ENCODE measurements at places on chromosomes 7 and 10.

DNA sequence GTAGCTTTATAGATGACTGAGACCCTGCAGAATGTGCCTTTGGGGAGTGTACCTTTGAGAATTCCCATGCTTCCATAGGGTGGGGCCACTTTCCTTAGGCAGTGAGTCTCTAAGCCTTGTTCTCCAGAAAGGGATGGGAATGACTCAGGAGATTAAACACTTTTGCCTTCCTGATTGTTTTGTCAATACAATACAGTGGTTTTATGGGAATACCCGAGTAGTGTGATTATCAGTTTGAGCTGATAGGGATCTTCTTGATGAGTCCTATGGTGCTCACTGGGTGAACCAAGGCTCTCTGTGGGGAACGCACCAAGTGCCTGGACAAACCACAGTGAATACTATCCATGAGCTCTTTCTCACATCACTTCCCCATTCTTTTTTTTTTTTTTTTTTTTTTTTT, 6.3 kb downstream of the MYOF start:
- no peak overlapping the region for H3K27ac ChIP-seq
- DNase-seq = no peak
- peaks cover 2% of the 10 kb centered on the region for H3K27me3 ChIP-seq
- H3K36me3 ChIP-seq = no peaks in the 10 kb centered on the region

DNA sequence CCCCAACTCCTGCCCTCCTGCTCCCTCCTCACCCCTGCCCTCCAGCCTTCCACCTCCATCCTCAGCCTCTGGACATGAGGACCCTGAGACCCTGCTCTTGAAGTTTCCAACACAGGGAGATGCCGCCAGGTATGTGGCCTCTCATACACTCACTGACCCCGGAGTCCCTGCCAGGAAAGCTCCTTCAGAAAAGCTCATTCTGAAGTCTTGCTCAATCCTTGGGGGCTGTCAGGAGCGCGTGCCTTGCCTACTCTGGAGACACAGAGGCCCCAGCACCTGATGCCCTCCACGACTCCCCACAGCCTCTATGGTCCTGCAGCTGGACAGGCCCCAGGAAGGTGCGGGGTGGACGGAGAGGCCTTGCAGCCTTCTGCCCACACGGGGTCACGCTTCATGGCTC, 11.0 kb downstream of the NUDT1 start:
- peaks cover 17% of the 10 kb centered on the region for H3K36me3 ChIP-seq
- no peak overlapping the region for H3K4me3 ChIP-seq

DNA sequence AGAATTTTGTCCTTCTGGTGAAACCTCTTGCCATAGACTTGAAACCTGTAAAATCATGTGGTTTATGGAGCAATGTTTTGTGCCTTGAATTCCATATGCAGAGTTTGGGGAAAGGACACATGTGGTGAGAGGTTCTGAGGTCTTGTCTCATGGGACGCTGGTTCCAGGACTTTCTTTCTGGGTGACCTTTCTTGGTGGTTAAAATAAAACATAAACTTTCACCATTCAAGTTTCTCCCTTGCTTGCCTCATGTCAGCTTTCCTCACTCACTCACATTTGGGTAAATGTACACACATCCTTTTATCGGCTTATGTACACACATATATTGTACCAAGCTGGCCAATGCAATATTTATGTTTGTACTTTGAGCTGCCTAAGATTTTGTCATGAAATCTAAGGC, 144.9 kb upstream of the CELF2 start:
- H3K27me3 ChIP-seq = no peaks in the 10 kb centered on the region
- no peak for DNase-seq
- H3K4me3 ChIP-seq = no peak overlapping the region
- H3K4me1 ChIP-seq = peaks cover 24% of the 10 kb centered on the region

DNA sequence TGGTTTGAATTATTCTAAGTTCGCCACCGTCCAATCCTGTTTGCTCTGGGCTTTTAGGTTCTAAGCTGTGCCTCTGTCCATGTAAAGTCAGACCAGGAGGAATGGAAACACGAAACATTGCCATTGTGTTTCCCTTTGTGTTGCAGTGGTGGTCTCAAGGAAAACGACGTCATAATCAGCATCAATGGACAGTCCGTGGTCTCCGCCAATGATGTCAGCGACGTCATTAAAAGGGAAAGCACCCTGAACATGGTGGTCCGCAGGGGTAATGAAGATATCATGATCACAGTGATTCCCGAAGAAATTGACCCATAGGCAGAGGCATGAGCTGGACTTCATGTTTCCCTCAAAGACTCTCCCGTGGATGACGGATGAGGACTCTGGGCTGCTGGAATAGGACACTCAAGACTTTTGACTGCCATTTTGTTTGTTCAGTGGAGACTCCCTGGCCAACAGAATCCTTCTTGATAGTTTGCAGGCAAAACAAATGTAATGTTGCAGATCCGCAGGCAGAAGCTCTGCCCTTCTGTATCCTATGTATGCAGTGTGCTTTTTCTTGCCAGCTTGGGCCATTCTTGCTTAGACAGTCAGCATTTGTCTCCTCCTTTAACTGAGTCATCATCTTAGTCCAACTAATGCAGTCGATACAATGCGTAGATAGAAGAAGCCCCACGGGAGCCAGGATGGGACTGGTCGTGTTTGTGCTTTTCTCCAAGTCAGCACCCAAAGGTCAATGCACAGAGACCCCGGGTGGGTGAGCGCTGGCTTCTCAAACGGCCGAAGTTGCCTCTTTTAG, 46.3 kb upstream of the DMBT1 start:
- H3K27me3 ChIP-seq = no peaks in the 10 kb centered on the region
- no peak overlapping the region for H3K27ac ChIP-seq
- H3K4me1 ChIP-seq = peaks cover 1% of the 10 kb centered on the region
- DNase-seq = no peak

GRCh38 chr7:154928136-154929005, 74.6 kb downstream of the PAXIP1 start:
- peaks cover 15% of the 10 kb centered on the region for H3K36me3 ChIP-seq
- peaks cover 37% of the 10 kb centered on the region for H3K4me1 ChIP-seq
- no peak overlapping the region for H3K4me3 ChIP-seq
- no peak overlapping the region for H3K27ac ChIP-seq
- H3K27me3 ChIP-seq = peaks cover 1% of the 10 kb centered on the region
- no peak for DNase-seq
